Activated CD8-positive, alpha-beta memory T cell treated with anti-CD3 and anti-CD28 coated beads for 4 hours (primary cell): ENCODE measurements at places on chromosomes 12 and 14.

GRCh38 chr12:108371801-108372344 is 32.8 kb upstream of the CMKLR1 start:
- no peak for DNase-seq

- DNase-seq: no peak
Measured at GRCh38 chr14:55019968-55020554, 6.8 kb downstream of the WDHD1 start.

DNA sequence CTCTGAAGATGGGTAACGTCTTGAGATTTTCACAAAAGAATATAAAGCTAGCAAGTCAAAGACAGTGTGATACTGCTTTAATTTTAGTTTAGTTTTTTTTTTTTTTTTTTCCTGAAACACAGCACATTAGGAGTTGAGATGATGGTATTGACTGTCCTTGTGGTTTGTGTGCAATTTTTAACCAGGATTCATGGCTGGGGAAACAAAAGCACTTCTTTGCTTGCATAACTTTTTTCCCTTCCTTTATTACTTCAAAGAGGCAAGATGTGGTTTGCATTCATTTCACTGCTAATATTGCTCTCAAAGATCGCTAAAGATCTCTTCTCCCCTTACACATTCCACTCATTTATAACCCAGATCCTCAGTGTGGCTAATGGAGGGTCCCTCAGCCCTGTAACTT is 157.1 kb upstream of the PZP start:
- no peak for DNase-seq

DNA sequence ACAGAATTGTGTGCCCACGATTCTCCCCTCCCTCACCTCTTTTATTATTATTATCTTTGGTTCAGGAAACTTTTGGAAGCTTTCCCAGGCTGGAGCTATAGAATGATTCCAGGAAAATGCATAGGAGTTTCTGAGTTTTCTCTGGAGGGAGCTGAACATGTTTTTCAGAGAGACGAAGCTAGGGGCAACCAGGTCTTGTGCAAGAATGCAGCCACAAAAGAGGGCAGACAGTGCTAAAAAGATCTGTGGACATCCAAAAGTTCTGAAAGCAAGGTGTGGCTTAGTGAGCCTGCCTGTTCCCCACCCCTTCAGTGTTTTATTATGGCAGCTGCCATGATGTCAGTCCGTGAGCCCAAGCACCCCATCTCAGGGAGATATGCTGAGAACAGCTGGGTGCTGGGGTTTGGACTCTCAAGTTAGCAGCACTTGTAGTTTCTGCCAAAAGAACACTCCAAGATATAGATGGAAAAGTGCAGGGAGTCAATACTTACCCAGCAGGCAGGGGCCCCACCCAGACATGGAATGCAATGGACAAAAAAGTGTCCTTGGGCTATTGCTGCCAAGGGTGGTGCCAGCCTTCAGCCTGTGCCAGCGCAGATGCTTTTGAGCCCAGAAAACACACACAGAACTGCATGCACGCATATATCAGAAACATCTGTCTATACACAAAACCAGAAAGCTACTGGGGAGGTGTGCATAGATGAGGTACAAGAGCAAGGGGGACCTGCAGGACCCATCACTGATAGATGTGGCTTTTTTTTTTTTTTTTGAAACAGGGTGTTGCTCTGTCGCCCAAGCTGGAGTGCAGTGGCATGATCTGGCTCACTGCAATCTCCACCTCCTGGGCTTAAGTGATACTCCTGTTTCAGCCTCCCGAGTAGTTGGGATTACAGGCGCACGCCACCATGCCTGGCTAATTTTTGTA is 17.0 kb upstream of the IRF2BPL start:
- no peak for DNase-seq

- DNase-seq: no peak
Measured at GRCh38 chr14:87080146-87080545, 912.8 kb downstream of the GALC start.
